M059J (cell line): ENCODE measurements at places on chromosomes 2 and 18.

- no peak for DNase-seq
Observed at GRCh38 chr18:13448335-13448795, 229.8 kb downstream of the LDLRAD4 start.

- peak; percentile 32 for DNase-seq
Observed at GRCh38 chr2:40653829-40654228, 201.9 kb upstream of the SLC8A1 start.

DNA sequence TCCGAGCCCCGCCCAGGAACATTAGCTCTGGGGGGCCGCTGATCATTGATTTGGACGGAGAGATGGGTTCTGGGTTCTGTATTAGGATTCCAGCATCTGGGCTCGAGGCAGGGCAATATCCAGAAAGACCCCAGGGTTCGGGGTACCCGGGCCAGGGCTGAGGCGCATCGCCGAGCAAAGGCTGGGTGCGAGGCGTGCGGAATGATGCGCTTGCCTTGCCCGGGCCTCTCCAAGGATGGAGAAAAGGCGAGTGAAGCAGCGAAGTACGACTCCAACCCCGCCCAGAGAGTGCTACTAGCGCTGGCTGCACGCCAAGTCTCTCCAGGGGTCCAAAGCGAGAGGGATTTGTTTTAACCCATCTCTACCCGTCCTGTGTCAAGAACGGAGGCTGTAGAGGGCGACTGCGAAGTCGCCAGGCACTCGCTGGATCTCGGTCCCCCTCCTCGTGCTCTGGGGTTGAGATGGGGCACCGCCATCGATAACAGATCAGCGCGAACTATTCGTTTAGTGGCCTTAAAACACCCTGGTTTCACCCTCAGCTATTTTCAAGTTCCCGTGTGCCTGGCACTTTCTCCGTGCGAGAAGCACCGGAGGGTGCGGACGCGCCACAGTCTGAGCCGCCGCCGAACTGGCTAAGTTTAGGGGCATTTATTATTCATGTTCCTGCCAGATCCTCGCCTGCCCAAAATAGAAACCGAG lies 1.9 kb downstream of the ADCYAP1 start:
- no peak for DNase-seq

GRCh38 chr18:58495634-58496033 lies 133.3 kb downstream of the ALPK2 start:
- DNase-seq: no peak

DNA sequence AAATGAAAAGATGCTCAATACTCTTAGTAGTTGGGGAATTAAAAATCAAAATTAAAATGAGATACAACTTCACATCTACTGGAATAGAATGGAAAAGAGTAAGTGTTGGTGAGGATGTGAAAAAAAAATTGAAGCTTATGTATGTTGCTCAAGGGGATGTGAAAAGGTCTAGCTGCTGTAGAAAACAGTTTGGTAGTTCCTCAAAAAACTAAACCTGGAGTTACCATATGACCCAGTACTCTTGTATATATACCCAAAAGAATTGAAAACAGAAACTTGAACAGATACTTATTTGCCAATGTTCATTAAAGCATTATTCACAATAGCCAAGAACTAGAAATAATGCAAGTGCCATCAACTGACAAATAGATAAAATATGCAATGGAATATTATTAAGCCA lies 208.4 kb downstream of the FIGN start:
- DNase-seq: no peak

DNA sequence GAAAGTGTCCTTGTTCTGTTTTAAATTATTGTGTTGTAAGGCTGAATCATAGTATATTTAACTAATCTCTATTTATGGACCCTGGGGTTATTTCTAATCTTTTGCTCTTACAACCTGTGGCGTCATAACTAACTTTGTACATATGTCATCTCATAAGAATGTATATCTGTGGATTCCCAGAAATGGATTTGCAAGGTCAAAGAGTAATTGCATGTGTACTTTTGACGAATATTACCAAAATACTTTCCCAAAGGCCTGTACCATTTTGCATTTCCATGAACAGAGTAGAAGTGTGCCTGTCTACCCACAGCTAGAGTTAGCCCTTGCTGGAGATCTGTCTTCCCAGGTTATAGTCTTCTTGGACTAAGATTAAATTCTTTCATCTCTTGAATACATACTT lies 42.8 kb downstream of the SEMA4F start:
- no peak for DNase-seq

DNA sequence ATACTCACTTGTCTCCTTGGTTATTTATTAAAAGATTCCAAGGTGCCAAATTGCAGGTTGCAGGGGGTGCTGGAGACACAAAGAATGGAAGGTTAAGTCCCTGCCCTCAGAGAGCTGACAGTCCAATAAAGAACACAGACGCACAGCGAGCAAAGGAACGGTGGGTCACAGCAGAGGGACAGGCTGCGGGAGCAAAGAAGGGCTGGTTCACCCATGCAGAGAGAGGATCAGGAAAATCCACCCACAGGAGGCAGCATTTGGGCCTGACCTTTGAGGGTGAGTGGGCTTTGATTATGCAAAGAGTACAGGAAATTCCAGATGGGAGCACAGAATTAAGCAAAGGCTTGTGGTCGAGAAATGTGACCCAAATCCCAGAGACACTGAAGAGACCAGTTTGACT lies 45.0 kb downstream of the ZBTB7C start:
- DNase-seq: no peak

- no peak for DNase-seq
Observed at GRCh38 chr2:173355866-173356508, 1.3 kb downstream of the CDCA7 start.

DNA sequence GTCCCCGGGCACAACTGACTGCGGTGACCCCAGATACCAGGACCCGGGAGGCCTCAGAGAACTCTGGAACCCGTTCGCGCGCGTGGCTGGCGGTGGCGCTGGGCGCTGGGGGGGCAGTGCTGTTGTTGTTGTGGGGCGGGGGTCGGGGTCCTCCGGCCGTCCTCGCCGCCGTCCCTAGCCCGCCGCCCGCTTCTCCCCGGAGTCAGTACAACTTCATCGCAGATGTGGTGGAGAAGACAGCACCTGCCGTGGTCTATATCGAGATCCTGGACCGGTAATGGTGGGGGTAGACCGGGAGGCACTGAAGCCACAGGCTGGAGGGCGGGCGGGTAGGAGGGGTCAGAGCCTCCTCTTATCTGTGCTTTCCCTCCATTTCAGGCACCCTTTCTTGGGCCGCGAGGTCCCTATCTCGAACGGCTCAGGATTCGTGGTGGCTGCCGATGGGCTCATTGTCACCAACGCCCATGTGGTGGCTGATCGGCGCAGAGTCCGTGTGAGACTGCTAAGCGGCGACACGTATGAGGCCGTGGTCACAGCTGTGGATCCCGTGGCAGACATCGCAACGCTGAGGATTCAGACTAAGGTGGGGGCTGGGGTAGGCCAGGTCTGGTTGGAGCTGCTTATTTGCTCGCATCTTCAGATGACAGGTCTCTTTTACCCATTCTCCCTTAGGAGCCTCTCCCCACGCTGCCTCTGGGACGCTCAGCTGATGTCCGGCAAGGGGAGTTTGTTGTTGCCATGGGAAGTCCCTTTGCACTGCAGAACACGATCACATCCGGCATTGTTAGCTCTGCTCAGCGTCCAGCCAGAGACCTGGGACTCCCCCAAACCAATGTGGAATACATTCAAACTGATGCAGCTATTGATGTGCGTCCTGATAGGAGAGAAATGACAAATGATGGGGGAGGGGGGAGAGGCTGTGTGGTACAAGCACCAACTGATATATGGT lies 780 bp downstream of the HTRA2 start:
- peak; percentile 57 for DNase-seq

- DNase-seq: no peak
Observed at GRCh38 chr2:105373344-105373781, 25.5 kb downstream of the FHL2 start.

GRCh38 chr2:30259827-30260679 lies 28.7 kb downstream of the LBH start:
- no peak for DNase-seq

DNA sequence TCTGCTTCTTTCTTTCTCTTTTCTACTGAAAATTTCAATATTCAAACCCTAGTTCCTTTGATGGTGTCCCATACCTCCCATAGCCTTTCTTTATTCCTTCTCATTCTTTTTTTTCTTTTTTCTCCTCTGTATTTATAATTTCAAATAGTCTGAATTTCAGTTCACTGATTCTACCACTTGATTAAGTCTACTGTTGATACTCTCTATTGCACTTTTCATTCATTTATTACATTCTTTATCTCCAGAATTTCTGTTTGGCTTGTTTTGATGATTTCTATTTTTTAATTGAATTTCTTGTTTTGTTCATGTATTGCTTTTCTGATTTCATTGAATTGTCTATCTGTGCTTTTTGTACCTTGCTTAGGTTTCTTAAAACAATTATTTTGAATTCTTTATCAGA lies 111.9 kb upstream of the VRK2 start:
- DNase-seq: no peak

- DNase-seq: no peak
Observed at GRCh38 chr18:75916624-75916982, 489.1 kb upstream of the SMIM21 start.

GRCh38 chr2:166632616-166633015 lies 138.6 kb upstream of the SCN7A start:
- peak; percentile 72 for DNase-seq

DNA sequence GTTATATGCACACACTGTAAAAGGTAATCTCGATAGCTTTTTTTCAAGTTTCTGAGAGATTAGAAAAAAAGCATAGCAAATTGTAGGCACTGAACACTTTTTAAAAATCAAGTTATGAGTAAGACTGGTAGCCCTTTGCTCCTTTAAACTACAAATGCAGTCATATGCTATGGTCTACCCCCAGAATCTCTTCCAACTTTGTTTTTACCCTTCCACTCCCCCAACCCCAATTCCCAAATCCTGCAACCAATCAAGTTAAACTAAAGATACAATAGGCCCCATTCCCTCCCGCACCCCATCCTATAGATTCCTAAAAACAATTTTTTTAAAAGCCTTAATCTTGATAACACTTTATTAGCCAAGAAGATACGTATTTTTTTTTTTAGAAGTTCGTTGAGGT lies 752 bp upstream of the BAZ2B start:
- DNase-seq: no peak

GRCh38 chr2:198054299-198054698 lies 249.9 kb downstream of the PLCL1 start:
- DNase-seq: no peak

GRCh38 chr2:179619947-179620467 lies 241.4 kb downstream of the ZNF385B start:
- no peak for DNase-seq

GRCh38 chr2:163733301-163733938 lies 2.4 kb downstream of the FIGN start:
- peak; percentile 38 for DNase-seq

DNA sequence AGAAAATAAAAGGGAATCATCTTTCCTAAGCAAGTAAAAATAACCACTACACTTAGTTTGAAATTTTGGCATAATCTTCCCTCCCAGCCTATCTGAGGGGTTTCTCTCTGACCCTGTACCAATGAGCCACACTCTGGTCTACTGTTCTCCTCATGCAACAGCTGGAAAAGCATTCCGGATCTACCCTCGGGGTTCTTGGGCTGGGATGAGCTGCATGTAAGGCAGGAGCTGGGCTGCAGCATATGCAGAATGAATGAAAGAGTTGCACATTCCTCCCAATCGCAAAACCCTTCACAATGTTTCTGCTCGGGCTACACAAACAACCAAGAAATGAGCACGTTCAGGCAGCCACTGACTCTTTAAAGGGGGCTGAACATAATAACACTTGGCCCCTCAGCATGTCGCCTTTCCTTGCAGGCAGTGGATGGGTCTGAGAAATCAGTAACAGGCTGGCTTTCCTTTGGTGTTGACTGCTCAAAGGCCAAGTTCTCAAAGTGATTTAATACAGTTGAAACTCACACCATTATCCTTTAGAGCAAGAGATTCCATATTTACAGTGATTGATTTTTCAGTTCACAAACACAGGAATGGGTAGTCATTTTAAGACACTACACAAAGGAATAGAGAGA lies 180.4 kb upstream of the ZFP36L2 start:
- DNase-seq: no peak

GRCh38 chr2:180324182-180324581 lies 317.1 kb upstream of the CWC22 start:
- no peak for DNase-seq

DNA sequence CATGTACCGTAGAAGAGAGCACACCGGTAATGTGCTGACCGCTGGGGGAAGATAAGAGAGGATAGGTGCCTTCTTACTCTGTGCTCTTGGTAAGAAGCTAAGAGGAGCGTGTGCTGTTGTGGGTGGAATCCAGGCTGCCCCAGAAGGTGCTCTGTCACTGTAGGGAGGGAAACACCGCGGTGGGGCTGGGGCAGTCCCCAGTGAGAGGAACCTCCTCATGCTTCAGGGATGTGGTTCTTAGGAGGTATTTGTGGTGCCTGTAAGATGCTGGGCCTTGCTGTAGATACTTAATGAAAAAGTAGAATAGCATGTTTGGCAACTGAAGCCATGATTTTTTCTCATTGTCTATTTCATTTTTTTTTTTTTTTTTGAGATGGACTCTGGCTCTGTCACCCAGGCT lies 1.1 kb downstream of the COLEC11 start:
- no peak for DNase-seq

GRCh38 chr18:13915995-13916431 lies 677 bp upstream of the MC2R start:
- no peak for DNase-seq

DNA sequence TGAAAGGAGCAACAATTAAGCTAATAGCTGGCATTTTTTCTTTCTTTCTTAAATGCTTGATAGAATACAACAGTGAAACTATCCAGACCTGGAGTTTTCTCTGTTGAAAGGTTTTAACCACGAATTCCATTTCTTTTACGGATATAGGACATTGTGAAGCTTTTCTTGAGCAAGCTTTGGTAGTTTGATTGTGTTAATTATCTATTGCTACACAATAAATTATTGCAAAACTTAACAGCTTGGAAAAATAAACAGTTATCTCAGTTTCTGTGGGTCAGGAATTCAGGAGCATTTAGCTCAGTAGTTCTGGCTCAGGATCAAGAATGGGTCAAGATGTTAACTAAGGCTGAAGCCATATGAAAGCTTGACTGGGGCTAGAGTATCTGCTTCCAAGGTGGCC lies 11.7 kb downstream of the PHOSPHO2 start:
- DNase-seq: peak; percentile 32

DNA sequence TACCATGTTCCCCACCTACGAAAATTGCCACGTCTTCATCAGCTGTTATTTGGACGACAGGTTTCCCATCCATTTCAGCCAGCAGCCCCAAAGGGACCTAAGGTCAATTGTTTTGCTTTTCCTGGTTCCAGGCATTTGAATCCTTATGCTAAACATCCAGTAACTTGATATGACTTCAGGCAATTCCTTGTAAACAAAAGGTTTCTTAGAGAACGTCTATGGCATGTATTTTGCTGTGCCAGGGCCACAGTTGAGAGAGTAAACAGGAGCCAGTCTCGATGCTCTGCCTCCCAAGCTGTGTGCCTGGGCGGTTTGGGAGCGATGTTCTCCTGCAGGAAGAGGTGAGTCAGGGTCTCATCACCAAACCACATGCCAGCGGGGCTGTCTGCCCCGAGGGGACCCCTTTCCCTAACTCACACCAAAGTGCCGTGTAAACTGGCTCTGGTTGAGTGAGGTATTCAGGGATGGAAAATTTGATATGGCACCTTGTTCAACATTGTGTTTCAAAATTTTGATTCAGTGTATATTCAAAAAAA lies 12.9 kb upstream of the MC5R start:
- DNase-seq: peak; percentile 44
